Heart right ventricle (tissue), 16 donors: ENCODE measurements at places on chromosomes 7 and 10. TPM values are rescaled to one million over a fixed set of nuclear protein-coding genes. Genes with fewer than 3 reads are reported as not detected.

Gene ZC3HAV1L
- 0.95 TPM for polyA plus RNA-seq

Gene RARRES2
- polyA plus RNA-seq, result 25.6 TPM

Gene ABCB4
- polyA plus RNA-seq, result 14.4 TPM

Gene GIMAP2
- 5.8 TPM for polyA plus RNA-seq

Gene NPFFR1
- polyA plus RNA-seq, result not detected
